Activated CD8-positive, alpha-beta T cell treated with anti-CD3 and anti-CD28 coated beads, Interleukin-2, amount 10 ng/mL, durations not matched to agents 7 days and 5 days (primary cell): ENCODE measurements at places on chromosomes 12 and 14.

- DNase-seq = no peak
Measured at GRCh38 chr12:54572881-54573280, 15.6 kb downstream of the PPP1R1A start.

DNA sequence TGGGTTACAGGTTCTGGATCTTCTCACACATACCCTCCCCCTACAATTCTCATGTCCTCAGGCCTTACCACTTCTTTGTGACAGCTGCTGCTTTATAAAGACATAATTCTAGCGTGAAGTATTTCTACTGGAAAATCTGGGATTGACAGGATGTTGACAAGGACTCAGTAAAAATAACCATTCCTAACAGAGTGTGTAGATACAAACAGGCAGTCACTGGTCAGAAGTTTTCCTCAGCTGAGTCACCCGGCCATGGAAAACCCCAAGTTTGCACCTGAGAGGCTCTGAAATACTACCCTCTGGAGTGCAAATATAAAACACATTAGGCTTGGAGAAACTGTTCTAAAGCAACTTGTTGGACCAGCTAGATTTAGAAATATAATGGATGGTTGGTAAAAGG is 54.4 kb downstream of the SPPL3 start:
- DNase-seq = no peak

DNA sequence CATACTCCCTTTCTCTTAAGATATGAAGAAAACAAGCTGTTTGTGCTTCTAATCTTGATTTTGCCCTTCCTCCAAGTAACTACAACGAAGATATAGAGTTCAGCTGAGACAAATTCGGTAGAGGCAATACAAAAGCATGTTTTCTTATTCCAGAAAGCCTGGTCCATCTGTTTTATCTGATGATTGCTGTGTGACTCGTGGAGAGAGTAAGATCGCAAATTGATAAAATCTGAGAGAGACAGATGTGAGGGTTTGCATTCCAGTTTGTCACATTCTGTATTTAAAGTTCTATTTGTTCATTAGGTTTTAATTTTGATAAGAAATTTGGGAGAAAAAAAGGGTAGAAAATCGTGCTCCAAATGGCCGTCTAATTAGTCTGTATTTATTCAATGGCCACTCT is 192.1 kb downstream of the CPNE8 start:
- no peak for DNase-seq

- DNase-seq = no peak
Measured at GRCh38 chr12:5665615-5666014, 233.7 kb downstream of the NTF3 start.

GRCh38 chr12:2853626-2854025 is 3.2 kb downstream of the TEX52 start:
- peak; percentile 54 for DNase-seq

DNA sequence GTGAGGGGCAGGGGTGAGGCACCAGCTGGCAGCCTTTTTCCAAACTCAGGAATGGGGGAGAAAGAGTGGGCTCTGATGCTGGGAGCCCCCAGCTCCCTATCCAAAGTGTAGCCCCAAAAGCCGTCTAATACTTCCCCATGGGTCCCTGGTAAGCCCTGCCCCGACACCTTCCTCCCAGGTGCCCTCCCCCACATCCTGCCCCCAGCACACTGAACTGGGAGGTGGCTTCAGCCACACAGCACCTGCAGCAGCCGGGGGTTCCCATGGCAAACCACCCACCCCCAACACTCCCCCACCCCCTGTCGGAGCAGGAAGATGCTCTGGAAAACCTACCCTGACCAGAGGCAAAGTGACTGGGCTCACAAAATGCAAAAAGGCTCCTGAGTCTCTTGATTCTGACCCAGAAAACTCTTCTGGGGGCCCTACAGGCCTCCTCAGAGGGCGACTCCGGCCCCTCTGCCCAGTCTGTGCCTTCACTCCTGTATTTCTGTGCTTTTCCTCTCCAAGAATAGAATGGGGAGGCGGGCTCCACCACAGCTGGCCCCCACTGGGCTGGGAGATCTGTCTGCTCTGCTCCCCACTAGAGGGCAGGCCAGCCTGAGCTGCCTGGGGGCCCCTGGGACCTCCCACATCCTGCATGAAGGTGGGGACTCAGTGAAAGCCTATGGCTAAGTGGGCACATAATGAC is 81.6 kb downstream of the ITPK1 start:
- peak; percentile 77 for DNase-seq

GRCh38 chr12:42099433-42099832 is 45.2 kb downstream of the GXYLT1 start:
- no peak for DNase-seq

GRCh38 chr12:28114488-28114887 is 75.8 kb upstream of the CCDC91 start:
- DNase-seq = no peak

DNA sequence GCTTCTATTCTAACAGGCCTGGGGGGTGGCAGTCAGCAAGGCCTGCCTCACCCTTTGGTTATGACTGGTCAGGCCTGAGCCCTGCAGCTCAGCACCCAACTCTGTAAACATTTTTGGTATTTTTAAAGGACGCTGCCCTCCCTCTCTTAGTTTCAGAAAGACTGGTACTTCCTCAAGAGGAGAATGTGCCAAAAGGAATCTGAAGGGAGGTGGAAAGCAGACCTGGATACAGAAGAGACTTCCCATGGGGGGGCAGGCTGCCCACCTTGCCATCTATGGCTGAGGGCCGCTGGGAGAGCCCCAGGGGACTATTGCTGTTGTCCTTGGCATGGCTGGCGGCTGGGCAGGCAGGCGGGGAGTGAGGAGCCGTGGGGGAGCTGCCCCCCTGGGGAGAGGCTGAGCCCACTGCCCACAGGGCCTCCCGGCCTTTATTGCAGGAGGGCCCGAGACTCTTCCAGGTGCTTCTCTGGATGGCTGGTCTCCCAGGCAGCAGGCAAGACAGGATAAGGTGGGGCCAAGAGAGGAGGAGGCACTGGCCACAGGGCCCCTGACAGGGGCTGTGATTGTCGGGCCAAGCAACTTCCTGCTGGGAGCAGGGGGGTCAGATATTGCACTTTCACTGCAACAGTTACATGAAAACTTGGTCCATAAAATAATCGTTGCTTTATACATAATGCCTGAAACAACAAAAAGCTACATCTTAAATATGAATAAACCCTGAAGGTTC is 3.5 kb downstream of the ARL6IP4 start:
- no peak for DNase-seq

- no peak for DNase-seq
Measured at GRCh38 chr14:74552623-74553022, 59.1 kb downstream of the ISCA2 start.

DNA sequence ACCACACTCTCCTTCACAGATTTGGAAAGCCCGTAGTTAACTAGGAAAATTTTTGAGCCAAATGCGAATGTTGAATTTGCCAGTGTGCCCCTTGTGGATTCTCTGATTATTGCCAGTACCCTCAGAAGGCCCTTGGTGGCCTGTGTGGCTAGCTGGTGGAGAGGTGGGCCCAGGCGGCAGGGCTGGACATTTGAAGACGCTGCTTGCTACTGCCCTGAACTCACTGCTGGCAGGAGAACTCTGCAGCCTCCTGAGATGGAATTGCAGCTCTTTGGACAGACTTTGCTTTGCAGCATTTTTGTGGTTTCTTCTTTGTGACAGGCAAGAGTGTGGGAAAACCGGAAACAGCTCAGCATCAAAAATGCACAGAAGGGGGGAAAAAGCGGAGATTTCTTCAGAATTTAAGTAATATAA is 97.6 kb downstream of the TGFB3 start:
- no peak for DNase-seq

DNA sequence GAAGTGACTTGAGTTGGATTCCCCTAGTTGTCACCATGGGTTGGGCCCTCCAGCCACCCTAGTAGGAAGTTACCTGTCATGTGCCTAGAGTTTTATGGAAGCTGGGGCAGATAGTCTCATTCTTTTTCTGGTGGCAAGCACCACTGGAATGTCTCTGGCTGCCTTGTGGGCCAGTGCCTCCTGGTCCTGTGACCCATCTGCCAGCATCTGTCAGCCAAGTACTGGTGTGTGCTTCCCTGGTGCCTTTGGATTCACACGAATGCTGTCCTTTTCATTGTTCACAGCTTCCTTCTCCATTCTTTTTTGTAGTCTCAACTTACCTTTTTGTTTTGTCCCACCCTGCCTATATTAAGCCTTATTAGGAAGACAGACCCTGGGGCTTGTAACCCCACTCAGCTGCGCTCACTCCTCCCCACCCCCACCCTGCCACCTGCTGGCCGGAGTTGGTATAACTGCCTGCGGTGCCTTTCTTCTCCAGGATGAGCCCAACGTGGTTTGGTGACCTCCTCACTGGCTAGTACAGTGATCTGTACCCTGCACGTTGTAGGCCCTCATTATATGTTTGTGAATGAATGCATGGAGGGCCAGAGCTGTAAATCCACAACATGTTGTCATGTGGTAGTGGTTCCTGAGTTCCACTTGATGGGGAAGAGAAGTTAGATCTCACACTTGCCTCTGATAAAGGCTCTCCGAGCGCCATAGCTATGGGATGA is 125.7 kb downstream of the TSPAN9 start:
- DNase-seq = peak; percentile 71

GRCh38 chr12:103973909-103974308 is 8.2 kb downstream of the TDG start:
- DNase-seq = no peak

DNA sequence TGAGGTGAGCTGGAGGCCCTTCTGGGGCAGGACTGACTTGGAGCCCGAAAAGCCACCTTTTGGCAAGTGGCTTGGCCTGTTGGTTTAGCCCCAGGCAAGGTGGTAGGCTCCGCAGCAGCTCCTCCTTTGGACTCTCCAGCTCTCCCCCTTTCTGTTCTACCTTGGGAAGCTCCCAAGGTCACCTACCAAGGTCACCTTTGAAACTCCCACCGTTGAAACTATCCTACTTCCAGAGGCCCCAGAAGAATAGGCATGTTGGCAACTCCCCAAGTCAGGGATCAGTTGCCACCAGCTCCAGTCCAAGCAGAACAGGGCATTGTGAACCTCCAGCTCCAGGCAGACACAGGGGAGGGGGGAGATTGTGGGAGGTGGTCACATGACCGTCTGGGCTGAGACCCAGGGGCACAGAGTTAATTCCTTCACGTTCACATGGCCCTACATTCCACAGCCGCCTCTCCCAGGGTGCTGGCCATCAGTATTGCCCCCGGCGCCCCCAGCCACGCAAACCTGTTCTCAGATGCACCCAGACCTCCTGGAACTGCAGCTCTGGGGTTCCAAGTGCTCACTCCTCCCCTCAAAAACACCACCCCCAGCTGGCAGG is 14.4 kb downstream of the IRF2BPL start:
- DNase-seq = no peak

DNA sequence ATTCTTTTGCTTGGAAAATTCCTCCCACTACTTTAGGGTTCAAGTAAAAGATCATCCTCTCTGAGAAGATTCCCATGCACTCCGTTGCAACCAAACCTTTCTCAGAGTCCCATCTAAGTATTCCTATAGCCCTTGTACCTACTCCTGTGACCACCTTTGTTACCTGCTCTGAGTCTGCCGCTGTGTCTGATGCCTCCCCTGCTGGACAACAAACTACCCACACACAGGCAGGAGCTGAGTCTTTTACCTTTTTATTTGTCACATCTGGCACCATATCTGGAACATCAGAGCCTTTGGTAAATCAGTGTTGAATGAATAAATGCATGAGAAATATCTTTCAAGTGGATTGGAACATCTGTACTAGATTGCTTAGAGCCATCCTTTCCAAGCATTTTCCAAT is 82.1 kb upstream of the FLRT2 start:
- no peak for DNase-seq
